ENCODE measurements at places on chromosomes 4 and X.

GRCh38 chr4:25509646-25510045, 132.6 kb downstream of the ANAPC4 start:
- DNase-seq, result no peak

GRCh38 chrX:26411045-26411444, 195.1 kb downstream of the MAGEB5 start:
- no peak for DNase-seq

GRCh38 chr4:78656968-78657445, 105.4 kb downstream of the ANXA3 start:
- DNase-seq, result no peak

DNA sequence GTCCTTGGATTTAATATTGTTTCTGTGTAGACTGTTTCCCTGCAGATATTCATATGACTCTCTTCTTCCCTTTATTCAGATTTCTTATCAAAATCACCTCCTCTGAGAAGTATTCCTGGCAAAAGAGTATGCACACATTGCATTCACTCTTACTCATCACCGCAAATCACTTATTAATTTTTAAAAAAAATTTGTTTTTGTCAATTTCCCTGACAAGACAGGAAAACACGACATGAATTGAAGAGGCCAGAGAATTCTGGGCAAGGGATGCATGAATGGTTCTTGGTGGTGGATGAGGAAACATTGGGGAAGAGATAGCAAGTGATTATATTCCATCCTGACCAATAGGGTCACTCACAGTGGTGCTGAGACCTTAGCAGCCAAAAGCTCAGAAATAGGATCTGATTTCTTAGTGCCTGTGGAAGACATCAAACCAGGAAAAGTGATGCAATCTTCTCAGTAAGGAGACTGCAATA, 522.5 kb upstream of the AGA start:
- DNase-seq, result no peak

GRCh38 chr4:69876071-69876470, 16.1 kb upstream of the SULT1E1 start:
- DNase-seq, result no peak

GRCh38 chrX:10098270-10098713, 58.5 kb upstream of the CLCN4 start:
- DNase-seq, result no peak

- no peak for DNase-seq
Measured at GRCh38 chr4:8355306-8355705, 85.2 kb downstream of the ACOX3 start.

DNA sequence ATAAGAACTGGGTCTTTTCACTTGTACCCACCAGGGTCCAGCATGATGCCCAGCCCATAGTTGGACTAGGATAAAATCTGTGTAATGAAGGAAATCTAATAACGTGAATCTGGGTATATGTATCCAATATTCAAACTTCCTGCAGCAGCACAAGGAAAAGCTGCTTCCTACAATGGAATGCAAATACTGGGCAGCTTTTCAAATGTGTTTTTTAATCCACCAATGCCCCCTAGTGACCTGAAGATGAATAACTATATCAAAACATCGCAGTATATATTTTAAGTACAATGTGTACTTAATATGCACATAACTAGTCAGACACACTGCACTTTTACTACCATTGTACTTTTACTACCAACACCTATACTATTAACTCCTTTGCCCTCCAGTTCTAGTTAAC, 5.3 kb downstream of the APOO start:
- no peak for DNase-seq

DNA sequence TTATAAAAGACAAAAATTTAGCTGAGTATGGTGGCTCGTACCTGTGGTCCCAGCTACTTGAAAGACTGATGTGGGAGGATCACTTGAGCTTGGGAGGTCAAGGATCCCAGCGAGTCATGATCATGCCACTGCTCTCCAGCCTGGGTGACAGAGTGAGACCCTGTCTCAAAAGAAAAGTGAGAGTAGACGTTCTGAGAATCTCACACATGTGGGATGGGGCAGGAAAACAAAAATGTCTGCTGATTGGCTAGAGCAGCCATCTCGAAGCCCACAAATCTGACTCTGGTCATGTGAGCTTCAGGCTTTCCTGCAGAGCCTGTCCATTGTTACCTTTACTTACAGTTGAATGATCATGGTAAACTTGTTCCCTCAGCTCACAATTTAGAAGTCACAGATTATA, 23.1 kb upstream of the SLC9A7 start:
- no peak for DNase-seq

DNA sequence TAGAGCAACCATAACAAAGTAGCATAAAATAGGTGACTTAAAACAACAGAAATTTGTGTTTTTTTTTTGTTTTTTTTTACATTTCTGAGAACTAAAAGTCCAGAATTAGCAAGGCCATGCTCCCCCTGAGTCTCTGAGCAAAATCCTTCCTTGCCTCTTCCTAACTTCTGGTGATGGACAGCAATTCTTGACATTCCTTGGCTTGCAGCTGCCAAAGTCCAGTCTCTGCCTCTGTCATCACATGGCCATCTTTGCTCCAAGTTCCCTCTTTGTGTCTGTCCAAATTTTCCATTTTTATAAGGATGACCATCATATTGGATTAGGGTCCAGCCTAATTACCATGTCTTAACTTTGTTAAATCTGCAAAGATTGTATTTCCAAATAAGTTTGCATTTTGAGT, 407.2 kb downstream of the PDHA2 start:
- DNase-seq, result no peak

- DNase-seq, result no peak
Measured at GRCh38 chr4:134585972-134586371, 384.4 kb upstream of the PABPC4L start.

DNA sequence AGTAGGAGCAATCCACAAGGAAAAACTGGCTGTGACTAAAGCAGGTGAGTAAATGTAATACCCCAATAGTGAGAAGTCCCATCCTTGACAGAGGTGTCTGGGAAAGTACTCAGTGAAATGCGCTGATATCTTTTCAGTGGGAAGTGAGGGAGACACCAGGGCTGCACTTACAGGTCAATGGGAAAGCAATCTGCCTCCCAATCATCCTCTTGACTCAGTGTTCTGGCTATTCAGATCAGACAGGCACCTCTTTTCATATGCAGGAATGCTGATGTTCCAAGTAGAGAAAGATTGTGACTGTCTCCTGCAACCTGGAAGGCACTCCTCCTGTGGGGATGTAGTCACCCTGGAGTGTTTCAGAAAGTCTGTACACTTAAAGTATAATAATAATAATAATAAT, 39.9 kb upstream of the SPIN2A start:
- no peak for DNase-seq

- DNase-seq, result no peak
Measured at GRCh38 chr4:140343303-140343702, 30.1 kb upstream of the SCOC start.

GRCh38 chr4:139453041-139453370, 915 bp upstream of the RAB33B start:
- DNase-seq, result no peak

- DNase-seq, result no peak
Measured at GRCh38 chr4:164779811-164780216, 25.9 kb downstream of the SMIM31 start.

DNA sequence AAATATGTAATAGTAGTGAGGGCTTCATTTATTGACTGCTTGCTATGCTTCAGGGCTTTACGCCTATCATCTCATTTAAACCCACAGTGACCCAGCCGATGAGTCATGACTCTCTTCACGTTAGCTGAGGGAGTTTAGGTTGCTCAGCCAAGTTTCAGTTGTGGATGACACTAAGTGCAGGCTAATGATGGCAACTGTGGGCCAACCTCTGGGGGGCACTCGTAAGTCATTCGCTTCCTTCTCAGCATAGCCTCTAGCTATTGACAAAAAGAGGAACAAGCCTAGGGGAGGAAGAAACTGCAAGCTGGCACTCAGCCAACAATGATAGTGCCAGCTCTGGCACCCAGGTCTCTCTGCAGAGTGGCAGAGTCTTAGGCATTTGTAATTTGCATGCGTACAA, 325.0 kb downstream of the ARHGAP10 start:
- DNase-seq, result no peak

DNA sequence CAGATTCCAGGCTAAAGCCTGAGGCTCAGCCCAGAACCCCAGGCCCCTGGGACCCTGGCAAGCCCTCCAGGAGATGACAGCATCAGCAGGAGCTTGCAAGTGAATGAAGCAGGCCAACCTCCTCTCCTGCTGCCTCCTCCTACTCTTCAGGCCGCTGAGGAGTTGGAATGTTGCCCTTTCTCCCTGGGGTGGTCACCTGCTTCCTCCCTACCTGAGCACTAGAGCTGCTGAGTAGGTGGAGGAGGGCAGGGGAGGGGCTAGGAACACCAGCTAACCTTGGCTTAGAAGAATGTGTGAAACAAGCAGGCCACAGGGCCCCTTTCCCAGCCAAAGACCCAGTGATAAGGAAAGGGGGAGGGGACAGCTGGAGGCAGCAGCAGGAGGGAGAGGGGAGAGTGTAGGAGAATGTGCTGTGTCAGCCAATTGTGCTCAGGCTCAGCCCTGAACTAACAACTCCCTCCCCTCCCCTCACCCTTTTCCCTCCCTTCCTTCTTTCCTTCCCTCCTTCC, 58.0 kb downstream of the PJA1 start:
- DNase-seq, result no peak

- DNase-seq, result peak; percentile 74
Measured at GRCh38 chrX:72029483-72030411, 102.0 kb downstream of the RTL5 start.

- no peak for DNase-seq
Measured at GRCh38 chr4:16916719-16917337, 18.4 kb upstream of the LDB2 start.

DNA sequence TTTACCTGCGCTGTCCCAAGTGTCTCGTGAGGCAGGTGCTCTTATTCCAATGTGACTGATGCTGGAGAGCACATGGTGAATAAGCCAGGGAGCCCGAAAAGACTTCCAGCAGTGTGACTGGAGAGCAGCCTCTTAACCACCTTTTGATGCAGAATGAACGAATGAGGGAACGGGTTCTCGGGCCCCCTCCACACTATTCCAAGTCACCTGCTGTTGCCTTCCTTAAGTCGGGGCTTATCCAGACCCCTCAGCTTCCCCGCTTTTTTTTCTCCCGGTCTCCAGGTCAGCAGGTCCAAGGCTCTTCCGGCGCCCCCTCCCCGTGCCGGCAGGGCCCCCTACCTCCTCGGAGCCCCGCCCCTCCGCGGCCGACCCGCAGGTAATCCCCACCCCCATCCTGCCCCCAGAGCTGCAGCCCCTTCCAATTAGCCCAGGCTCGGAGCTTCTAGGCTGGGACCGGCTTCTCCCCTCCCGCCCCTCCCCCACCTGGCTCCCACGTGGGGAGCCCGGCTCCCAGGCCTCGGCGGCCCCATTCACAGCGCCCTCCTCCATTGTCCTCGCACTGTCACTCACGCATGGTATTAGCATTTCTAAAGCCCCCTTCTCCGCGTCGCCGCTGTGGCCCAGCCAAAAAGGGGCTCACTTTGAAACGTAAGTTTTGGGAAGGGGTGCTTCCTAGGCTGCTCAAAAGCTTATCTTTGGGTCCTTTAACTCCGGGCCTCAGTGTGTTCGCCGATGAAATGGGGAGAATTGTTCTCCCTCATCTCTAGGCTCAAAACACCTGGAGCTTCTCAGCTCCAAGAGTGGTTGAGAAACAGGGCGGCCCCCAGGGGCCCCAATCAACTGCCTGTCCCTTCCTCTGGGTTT, 56.2 kb upstream of the PJA1 start:
- DNase-seq, result no peak

DNA sequence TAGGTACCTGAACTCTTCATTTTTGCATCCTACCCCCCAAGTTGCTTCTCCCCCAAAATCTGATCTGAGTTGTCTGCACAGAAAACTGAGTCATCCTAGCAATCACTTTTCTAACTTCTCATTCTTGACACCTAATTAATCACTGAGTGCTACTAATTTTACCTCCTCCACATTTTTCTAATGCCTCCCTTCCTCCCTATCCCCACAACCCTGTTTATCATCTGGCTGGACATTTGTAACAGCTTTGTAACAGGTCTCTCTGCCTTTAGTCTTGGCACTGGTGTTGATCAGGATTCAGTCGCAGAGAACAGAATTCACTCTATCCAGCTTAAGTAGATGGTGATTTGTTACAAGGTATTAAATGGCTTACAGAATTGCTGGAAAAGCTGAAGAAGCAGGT, 303.9 kb upstream of the GATB start:
- no peak for DNase-seq

DNA sequence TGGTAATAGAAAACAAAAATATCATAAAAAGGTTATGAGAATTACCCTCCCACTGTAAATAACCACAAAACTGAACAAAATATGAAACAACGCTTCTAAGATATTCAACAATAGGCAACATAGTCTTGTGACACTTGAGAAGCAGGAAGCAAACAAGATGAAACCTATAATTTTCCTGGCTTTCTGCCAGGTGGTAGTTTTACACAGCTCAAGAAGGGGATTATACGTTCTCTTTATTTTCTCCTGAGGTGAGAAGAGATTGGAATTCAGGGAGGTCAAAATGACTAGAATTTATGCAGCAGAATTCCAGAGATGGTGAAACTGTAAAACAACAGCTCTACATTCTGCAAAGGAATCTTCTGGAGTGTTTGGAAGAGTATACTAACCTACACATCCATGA, 186.0 kb downstream of the HHIP start:
- DNase-seq, result no peak

DNA sequence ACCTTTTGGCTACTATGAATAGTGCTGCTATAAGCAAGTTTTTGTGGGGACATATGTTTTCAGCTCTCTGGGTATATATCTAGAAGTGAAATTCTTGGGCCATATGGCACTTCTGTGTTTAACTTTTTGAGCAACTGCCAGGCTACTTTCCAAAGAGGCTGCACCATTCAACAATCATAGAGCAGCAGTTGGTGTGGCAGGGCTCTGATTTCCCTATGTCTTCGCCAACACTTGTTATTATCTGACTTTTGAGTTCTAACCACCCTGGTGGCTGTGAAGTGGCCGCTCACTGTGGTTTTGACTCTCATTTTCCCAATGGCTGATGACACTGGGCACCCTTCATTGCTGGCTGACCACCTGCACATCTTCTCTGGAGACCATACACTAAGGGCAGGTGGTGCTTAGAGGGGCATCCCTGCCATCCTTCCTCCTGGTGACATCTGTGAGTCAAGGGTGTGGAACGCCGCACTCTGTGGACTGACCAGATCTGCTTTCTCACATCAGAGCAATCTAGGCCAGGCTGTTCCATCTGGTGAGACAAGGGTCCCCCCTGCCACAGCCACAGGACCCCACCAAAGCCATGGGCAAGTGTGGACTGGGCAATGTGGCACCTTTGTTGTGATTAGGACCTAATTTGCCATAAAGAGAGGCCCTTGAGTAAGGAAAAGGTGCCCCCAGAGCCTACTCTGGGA, 49.6 kb downstream of the ZFYVE28 start:
- DNase-seq, result no peak

- DNase-seq, result no peak
Measured at GRCh38 chr4:85067342-85067741, 100.9 kb upstream of the WDFY3 start.

- DNase-seq, result no peak
Measured at GRCh38 chr4:120964596-120964995, 42.1 kb upstream of the PRDM5 start.
